ENCODE measurements at places on chromosomes 5 and 9. TPM values are rescaled to one million over a fixed set of nuclear protein-coding genes. Genes with fewer than 3 reads are reported as not detected.

Gene IFNA13
- not detected for total RNA-seq

Gene GRK6
- 30.1 TPM for total RNA-seq

Gene SEMA5A
- 7.9 TPM for total RNA-seq

Gene PLPPR1
- not detected for total RNA-seq

Gene PWWP2A
- total RNA-seq, result 20.0 TPM
